Urothelium cell line (cell line): ENCODE measurements at places on chromosomes 6 and 20.
A peak's percentile ranks its signal among the peaks of the same experiment; 100 is the strongest.

DNA sequence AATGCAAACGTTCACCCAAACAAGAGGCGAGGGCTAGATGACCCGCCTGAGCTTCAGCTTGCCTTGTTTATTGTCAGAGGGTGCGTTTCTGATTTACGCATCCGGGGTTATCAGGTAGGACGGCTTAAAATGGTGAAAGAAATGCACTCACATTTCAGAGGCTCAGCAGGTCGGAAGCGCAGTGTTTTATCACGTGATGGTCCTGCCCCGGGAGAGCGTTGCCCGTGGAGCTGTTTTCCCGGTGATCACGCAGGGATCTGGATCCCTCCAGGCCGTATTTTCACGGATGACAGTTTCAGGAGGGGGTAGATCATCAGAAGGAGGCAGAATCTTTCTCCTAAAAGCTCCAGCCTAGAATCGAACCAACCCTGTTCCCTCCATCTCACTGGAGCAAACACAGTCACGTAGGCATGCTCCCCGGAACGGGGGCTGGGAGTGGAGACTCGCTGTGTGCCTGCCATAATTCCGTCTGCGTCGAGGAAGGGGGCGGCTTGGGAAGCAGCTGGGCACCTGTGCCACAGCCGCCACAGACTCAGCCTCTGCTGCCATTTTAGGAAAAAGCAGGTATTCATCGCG is 121.7 kb downstream of the SMOC2 start:
- no peak for DNase-seq

- no peak for DNase-seq
Observed at GRCh38 chr20:47876311-47877088, 91.2 kb upstream of the SULF2 start.

DNA sequence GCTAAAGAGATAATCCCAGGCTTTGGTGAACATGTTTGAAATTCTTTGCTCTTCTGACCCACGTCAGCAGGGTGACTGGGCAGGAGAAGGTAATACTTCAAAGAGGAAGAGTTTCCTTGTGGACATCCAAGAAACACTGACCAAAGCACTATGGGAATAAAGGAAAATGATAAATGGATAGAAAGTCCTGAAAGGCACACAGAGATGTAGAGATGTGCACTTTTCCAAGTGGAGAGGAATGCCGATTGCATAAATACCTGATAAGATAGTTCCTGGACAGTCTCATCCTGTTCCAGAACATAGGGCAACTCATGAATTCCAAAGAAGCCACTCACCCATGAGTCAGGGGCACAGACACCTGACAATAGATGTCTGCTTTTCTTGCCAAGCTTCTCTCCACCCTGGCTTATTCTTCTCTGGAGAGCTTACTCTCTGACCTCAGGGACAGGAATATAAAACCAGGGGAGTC is 191.3 kb upstream of the FOXA2 start:
- peak; percentile 84 for DNase-seq

DNA sequence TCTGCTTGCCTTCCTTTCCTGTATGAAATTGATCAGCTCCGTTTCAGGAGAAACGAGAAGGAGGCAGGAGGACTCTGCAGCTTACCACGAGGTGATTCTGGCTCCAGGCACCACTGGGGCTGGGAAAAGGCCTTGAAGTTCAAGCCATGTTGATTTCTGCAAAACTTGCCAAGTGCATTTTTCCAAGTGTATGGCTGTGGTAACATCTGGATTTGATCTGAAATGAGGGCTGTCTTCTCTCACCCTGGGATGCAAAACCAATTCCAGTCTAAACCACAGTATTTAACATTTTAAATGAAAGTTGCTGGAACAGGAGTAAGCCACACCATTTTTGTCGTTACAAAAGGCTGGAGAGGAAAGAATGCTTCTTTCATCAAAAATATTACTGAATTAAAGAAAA is 36.1 kb upstream of the FAM210B start:
- DNase-seq: no peak

DNA sequence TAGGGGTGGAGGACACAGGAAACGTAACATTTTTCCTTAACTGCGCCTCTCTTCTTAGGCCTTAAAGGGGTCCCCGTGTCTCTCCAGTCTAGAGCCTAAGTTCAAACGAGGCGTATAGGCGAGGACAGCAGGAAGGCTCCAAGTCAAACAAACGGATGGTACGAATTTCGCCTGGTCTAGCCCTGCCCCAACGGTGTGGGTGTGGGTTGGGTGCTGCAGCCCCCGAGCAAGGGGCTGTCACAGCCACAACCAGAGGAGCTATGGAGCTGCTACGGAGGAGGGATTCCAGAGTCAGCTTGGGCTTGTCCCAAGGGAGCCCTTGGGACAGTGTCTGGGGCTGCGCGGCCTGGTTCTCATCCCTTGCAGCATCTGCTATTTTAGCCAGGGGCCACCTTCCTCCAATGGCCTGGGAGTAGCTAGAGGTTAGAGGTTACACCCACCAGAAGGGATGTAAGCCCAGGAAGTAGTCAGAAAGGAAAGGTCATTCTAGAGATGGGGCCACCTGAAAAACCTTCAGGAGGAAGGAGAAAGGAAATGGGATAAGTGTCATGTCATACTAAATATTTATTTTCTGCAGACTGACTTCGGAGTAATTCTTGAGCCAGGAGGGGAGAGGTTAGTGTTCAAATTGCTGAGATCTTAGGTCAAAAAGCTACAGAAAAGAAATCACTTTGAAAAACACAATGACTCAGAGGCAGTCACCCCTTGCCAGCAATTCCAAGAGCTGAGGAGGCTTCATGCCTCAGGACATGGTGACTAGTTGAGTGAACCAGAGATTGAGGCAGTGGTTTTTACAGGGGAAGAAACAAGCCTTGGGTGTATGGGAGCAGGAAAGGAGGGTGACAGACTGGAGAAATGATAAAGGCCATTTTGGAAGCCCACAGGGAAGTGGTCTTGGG is 21.7 kb downstream of the VPS52 start:
- no peak for DNase-seq

DNA sequence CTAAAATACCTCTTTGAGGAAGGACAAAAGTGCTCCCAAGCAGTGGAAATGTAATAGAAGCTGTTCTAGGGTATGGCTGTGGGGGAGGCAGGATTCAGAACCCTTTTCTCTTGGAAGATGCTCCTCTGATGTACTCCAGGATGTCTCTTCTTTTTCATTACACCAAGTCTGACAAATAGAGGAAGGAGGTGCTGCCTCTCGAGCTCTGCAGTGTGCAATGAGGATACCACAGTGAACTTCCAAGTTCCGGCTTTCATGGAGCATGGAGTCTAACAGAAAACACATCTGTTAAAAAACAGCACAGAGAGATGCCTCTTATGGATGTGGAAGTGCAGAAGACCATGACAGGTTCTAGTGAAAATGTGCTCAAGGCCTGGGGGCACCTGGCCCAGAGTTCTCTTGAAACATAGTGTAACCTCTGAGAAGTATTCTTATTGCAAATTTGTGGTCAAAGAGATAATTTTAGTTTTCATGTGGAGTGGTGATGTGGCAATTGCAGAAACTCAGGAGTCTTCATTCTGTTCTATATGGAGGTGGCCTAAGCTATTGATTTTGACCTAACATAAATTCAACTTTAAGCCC is 362.0 kb upstream of the CITED2 start:
- DNase-seq: no peak

DNA sequence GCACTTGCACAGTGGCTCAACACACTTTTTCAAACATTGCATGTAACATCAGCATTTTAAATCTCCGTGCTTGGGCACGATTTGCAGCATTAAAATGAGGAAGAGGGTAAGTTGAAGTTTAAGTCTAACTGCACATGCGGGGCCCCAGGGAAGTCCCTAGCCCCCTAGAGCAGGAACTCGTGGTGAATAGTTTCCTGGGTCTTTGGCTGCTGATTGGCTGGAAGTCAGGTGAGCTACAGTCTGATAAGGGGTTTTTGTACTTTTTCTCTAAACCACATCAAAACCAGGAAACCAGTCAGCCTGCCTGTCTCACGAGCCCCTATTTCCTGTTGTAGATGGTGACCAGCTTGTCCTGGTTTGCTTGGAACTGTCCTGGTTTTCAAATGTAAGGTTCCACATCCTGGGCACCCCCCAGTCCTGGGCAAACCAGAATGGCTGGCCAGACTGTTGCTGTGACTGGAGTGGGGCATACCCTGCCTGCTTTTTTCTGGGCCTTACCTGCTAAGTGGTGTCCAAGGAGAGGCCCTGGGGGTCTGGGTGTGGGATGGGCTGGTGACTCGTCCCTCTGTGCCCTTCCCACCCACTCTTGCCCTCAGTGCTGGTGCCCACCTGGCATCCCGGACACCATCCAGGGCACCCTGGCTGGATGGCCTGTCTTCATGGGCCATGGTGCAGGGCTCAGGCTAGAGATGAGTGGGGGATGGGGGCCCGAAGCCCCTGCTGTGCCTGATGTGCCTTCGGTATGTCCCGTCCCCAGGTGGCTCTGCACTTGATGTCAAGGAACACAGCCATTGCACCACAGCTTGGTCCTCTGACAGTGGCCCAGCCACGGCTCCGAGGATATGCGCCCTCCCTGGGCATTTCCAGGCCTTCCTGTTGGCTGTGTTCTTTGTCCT is 31.8 kb downstream of the SUN5 start:
- no peak for DNase-seq

DNA sequence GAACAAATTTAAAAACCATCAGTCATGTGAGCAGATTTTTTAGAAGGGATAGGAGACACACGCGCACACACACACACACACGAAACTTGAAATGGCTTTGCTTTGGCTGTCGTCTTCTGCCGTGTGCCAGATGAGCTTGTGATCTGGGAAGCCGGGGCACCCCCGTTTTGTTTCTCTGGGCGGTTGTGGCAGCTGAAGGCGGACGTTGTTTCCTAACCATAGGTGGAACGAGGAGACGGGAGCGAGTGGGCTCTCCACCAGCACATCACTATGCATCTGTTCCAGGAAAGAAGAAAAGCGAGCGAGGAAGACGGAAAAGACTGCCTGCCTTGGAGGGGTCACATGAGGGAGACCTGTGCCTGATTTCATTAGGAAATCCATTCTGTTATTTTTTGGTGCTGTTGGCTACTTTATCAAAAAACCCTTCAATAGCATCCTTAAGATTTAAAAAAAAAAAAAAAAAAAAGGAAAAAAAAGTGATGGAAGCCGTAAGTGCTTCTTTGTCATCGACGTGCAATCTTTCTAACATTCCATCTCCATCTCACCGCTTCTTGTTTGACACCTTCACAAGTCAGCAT is 142.1 kb downstream of the DTNBP1 start:
- DNase-seq: no peak

GRCh38 chr6:43953794-43954310 is 173.4 kb downstream of the MRPL14 start:
- no peak for DNase-seq

- peak; percentile 91 for DNase-seq
Observed at GRCh38 chr6:28443112-28443773, at the start of gene ZSCAN23. Gene ZSCAN23, minus strand, starts transcription at chr6:28443491. Its CDS starts 7,225 bp downstream, at chr6:28436266.

DNA sequence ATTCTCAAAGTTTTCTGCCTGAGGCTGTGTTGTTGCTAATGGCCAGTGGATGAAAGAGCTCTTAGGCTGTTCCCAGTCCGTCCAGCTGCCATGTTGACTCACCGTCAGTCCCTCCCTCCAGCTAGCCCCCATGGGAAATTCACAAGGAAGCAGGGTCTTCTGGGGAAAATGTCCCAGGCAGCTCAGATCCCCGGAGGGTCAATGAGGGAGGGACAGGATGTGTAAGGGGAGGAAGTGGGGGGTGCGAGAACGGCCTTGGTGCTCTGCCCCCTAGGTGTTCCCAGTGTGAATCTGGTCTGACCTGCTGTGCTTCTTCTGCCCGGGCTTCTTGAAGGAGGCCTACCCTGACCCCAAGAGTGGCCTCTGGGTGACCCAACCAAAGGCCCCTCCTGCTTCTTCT is 65.9 kb downstream of the CEBPB start:
- no peak for DNase-seq

- DNase-seq: no peak
Observed at GRCh38 chr6:66291905-66292304, 584.9 kb upstream of the EYS start.

DNA sequence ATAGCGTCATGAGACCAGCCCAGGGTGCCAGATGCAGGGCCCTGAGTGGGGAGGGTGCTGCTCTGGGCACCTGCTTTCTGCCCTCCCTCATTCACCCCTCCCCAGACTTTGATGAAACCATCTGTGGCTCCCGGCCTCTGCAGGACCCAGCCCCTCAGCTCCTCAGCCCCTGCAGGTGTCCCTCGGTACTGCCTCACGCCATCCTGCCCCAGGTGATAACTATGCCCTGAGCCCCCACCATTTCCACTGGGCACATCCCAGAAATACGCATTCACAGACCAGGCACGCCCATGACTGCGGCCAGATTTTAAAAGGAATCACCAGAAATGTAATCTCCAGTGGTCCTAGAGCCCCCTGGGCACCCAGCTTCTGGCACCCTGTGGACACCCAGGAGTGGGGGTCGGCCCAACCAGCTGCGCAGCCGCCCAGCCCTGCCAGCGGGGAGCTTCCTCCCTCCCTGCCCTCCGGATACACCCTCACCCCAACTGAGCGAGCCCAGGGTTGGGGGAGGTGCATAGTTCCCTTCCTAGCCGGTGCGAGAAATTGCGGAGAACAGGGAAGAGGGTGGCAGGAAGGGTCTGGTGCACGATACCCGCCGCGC is 615 bp upstream of the NTSR1 start:
- DNase-seq: peak; percentile 61

DNA sequence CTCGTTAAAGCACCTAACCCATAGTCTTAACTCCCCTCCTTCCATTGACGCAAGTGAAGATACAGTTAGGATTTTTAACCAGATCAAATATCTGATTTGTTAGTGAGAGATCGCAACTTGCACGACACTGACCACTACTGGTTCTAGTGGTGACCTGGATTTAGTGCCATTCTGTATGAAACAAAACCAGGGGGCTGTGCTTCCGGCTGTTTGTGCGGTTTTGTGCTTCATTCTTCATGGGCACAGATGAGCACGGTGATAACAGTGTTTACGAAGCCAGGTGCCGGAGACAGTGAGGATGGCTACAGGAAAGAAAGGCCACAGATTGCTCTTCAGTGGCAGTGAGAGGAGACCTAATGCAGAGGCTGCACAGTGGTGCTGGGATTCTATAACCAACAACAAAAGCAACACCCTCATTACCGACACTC is 75.5 kb downstream of the NOL4L start:
- DNase-seq: no peak

- peak; percentile 59 for DNase-seq
Observed at GRCh38 chr20:56634735-56635385, 5.8 kb downstream of the TFAP2C start.

DNA sequence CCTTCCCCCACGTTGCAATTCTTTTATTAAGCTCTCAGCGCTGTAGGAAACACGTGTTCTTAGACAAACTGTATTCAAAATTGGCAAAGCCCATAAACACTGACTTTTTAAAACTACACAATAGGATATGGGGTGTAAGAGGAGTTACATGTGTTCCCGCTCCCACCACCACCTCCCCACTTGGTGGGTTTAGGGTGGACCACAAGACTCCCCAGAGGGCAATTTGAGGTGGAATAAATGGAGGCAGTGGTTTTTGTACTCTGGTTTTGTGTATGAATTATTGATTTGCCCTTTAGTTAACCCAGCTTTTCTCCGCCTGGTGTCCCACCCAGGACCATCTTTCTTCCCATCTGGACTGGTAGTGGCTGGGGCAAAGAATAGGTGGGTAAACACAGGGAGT is 3.7 kb downstream of the UQCC2 start:
- DNase-seq: no peak

GRCh38 chr6:161300823-161301222 is 27.0 kb upstream of the AGPAT4 start:
- DNase-seq: no peak
